ENCODE measurements at places on chromosomes 7 and 10. TPM values are rescaled to one million over a fixed set of nuclear protein-coding genes. Genes with fewer than 3 reads are reported as not detected.

The LIPN gene
- not detected for total RNA-seq

The GIMAP5 gene
- 36.0 TPM for total RNA-seq

The TRIM74 gene
- 1.4 TPM for total RNA-seq

The FAM20C gene
- 43.0 TPM for total RNA-seq

The SUGCT gene
- total RNA-seq = 2.7 TPM

The CPED1 gene
- total RNA-seq = 15.9 TPM

Measured in tibial nerve (tissue), 4 donors.